Left colon (tissue), 2 donors: ENCODE measurements at places on chromosomes 16 and 17.

DNA sequence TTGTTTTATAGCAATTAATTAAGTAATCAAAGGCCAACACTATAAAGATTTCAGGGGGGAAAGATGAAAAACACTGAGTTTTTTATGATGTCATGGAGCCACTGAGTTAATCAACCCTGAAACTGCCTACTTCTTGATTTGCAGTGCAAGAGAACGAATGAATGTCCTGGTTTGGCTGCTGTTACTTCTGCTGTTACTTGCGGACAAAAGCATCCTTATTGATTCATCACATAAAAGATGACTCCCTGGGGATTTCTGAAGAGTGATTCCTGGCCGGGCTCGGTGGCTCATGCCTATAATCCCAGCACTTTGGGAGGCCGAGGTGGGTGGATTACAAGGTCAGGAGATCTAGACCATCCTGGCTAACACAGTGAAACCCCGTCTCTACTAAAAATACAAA lies 10.9 kb upstream of the SPNS3 start:
- DNase-seq = no peak

DNA sequence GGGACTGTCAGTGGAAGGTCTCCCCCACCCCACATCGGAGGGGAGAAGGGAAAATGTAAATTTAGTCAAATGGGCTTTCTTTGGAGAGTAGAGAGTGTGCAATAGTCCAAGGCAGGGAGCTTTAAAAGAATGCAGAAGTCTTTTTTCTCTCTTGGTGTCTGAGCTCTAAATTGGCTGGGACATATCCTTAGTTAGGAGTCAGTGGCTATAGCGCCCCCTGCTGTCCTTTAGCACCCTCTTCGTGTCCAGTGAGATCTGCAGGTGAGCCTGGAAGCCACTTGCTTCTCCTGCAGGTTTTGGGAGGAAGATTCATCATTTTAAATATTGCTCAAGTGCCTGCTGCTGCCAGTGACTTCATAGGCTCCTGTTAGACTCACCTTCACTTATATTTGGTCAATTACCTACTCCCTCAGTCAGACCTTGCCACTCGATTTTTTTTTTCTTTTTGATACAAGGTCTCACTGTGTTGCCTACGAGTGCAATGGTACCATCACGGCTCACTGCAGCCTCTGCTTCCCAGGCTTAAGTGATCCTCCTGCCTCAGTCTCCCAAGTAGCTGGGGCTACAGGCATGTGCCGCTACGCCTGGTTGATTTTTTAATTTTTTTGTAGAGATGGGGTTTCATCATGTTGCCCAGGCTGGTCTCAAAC lies 174.8 kb downstream of the PRKCB start:
- peak; percentile 75 for DNase-seq

GRCh38 chr17:37726891-37727675 lies 17.8 kb downstream of the HNF1B start:
- peak; percentile 71 for DNase-seq

DNA sequence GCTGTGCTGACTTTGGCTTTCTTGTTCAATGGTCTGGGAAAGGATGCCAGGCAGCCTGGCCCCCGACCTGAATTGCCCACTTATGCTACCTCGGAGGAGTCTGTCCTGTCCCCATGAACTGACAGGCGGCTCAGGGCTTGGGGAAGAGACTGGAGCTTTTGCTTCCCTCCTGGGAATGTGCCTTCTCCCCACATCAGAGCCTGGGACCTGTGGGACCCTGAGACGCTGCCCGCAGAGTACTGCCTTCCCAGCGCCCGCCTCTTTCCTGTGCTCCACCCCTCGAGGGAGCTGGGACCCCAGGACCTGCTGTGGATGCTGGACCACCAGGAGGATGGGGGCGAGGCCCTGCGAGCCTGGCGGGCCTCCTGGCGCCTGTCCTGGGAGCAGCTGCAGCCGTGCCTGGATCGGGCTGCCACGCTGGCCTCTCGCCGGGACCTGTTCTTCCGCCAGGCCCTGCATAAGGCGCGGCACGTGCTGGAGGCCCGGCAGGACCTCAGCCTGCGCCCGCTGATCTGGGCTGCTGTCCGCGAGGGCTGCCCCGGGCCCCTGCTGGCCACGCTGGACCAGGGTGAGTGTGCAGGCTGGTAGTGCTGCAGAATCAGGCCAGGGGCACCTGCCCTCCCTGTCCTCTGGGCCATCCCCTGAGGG lies 18.5 kb downstream of the FCSK start:
- DNase-seq = no peak

DNA sequence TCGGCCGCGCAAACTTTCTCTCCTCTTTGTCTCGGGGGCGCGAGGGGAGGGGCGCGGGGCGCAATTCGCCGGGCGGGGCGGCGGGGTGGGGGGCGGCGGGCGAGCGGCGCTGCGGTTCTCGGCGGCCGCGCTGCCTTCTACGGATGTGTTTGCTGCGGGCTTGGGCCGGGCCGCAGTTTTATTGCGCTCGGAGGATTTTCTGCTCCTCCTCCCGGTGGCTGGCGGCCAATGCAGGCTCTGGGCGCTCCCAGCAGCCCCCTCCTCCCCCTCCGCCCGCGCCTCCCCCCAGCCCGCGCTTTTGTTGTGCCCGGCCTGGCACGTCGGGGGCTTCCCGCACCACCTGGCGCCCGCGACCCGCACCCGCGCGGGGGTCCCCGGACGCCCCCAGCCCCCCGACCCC lies at the start of gene TIMP2:
Gene TIMP2 (minus strand): TSS at position 154 of the 400 bp plus-strand sequence. CDS start 299 bp downstream, outside the sequence.
- DNase-seq = peak; percentile 88

DNA sequence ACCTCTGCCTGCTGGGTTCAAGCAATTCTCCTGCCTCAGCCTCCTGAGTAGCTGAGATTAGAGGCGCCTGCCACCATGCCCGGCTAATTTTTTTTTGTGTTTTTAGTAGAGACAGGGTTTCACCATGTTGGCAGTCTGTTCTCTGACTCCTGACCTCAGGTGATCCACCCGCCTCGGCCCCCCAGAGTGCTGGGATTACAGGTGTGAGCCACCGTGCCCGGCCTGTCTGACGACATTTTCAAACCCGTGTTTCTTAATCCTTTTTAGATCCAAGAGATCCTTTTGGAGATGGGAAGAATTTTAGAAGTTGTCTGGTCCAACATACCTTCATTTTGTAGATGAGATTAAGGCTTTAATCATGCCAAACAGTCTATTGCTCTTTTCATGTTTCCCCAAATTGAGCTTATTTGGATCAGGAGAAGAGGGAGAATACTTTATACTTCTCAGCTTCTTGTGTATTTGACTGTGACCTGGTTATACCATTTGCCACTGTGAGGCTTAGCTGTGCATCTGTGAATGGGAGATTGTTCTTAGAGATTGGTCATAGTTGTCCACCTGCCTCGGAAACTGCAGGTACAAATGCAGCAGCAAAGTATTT lies 25.8 kb downstream of the USP10 start:
- DNase-seq = no peak

GRCh38 chr16:11788914-11789313 lies 8.1 kb downstream of the ZC3H7A start:
- DNase-seq = no peak

DNA sequence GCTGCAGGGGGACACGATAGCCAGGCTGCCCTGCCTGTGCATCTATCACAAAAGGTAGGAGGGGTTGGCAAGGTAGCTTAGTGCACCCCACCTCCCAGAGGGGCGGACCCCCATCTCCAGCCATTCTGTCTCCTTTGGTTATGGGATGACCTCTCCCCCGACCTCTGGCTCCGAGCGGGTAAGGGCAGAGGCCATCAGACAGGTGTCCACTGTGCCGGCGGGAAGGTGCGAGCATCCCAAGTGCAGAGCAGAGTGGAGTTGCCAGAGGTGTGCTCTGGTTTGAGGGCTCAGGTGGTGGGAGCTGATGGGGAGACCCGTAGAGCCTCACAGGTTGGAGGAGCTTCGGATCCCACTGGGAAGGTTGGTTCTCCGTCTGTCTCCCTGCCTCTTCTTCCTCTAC lies 11.7 kb downstream of the LDHD start:
- no peak for DNase-seq

- DNase-seq = no peak
These were observed 28.3 kb upstream of the CDC42EP4 start for GRCh38 chr17:73340093-73340596.

GRCh38 chr16:12677502-12677901 lies 126.2 kb downstream of the CPPED1 start:
- no peak for DNase-seq

- no peak for DNase-seq
These were observed 531.9 kb downstream of the GRIN2A start for GRCh38 chr16:9650284-9650683.

DNA sequence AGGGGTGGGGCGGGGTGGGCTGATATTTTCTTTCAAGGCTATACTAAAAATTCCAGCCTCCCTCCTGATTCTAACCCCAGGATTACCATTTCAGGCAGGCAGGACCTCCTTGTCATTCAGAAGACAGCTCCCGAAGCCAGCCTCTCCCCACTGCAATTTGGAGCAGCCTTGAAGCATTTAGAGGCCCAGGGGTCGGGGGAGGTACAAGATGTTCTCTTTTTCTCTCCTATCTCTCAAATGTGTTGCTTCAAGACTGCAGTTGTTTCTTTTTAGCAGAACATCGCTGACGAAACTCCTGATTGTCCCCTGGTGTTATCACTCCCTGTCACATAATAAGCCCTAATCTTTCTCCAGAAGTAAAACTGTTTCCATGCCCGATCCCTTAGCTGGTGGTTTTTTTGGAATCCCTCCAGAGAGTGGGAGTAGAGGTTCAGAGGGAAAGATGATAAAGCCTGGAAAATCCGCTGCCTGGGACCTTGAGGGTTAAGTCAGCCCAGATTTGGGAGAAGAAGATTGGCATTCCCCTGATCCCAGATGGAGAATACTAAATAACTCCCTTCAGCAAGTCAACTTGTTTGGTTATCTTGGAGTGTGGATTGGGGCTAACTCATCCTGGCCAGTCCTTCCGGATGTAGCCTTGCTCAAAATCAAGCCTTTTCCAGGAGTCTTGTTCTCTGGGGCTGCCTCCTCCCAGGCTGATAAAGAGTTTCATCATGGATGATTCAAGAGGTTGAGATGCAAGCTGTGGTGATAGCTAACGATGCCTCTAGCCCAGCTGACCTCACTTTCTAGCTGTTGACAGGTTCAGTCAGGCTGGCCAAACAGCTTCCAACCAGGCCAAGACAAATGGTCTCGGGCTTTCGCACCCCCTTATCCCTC lies 71.3 kb downstream of the SOX9 start:
- DNase-seq = no peak

GRCh38 chr16:24993722-24994686 lies 21.2 kb downstream of the ARHGAP17 start:
- DNase-seq = peak; percentile 37

DNA sequence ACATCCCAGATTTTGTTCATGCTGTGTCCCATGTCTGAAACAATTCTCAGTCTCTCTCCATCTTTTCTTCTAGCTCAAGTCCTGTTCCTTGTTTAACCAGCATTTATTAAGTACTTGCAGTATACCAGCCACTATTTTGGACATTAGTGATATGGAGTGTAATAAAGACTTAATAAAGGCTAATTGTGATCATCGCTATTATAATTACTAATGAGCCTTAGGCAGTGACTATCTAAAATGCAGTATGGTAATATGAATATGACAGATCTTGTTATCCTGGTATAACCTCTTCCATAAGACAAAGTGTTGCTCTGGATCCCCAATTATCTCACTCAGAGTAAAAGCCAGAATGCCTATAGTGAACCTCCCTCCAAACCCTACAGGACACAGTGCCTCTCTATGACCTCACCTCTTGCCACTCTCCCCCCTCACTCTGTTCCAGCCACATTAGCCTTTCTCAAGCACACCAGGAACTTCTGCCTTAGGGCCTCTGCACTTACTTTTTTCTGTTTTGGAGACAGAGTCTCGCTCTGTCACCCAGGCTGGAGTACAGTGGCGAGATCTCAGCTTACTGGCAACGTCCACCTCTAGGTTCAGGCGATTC lies 1.8 kb upstream of the FLOT2 start:
- peak; percentile 2 for DNase-seq

- DNase-seq = no peak
These were observed 16.8 kb upstream of the TRPV2 start for GRCh38 chr17:16398270-16399267.

GRCh38 chr16:55031481-55031880 lies 100.8 kb downstream of the IRX5 start:
- DNase-seq = no peak

DNA sequence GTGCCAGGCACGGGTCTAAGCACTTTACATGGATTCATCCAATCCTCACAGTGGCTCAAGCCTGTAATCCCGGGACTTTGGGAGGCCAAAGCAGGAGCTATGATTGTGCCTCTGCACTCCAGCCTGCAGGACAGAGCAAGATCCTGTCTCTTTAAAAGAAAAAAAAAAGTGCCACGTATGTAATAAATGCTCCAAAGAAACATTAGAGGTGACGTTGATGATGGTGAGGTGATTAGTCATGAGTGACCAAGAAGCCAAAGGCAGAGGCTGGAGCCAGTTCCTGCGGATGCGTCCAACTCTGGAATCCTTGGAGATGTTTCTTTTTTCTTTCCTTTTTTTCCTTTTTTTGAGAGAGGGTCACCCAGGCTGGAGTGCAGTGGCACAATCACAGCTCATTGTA lies 59.4 kb upstream of the SIAH1 start:
- no peak for DNase-seq

GRCh38 chr17:77167472-77168306 lies 26.9 kb downstream of the SEC14L1 start:
- no peak for DNase-seq

DNA sequence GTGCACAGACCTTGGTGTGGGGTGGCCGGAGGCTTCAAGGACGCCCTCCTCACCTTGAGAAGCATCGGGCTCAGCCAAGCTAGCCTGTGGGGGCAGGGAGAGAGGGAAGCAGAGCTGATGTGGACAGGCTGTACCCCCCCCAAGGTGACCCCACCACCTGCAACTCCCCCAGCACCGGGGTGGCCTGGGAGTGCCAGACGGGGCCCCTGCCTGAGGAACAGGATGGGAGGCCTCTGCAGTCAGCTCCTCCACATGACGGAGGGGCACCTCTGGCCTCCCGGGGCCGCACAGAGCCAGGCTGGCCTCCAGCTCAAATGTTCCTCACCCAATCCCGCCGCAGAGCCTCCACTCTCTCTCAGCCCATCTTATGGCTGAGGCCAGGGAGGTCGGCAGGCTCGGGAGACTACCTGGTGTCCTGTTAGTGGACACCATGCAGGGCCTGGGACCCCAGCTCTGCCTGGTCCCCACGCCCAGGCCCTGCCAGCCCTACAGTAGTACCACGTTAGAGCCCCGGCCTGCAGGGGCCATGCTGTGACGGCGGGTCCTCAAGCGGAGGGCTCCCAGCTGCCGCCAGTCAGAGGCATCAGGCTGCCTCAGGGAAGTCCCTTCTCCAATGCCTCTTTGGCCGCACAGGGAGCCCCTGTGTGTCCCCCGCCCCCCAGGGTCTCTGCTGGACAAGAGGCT lies 19.4 kb upstream of the SLC38A10 start:
- DNase-seq = no peak

DNA sequence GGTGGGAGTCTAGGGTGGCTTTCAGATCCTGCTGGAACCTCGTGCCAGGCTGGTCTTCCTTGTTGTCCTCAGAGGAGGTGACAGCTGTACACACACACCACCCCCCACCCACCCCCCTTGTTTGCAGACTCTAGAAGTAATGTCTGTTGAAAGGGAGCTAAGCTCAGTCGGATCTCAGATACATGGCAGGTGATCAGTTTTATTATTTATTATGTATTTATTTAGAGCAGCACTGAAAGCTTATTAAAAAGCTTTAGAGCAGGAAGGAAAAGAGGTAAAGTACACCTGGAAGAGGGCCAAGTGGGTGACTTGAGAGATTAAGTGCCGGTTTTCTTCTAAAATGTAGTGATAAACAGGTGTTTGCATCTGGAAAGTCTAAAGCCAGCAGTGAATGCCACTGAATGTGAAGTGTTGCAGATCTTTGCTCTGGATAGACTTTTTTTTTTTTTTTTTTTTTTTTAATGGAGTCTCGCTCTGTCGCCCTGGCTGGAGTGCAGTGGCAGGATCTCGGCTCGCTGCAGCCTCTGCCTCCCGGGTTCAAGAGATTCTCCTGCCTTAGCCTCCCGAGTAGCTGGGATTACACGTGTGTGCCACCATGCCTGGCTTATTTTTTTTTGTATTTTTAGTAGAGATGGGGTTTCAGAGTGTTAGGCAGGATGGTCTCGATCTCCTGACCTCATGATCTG lies 40.2 kb downstream of the FOXK2 start:
- no peak for DNase-seq
